ENCODE measurements at places on chromosomes 13 and 19.
A peak's percentile ranks its signal among the peaks of the same experiment; 100 is the strongest.

- no peak for DNase-seq
Measured at GRCh38 chr19:51093101-51093500, 10.4 kb upstream of the KLK14 start.

GRCh38 chr13:32354040-32354439, 38.7 kb downstream of the BRCA2 start:
- no peak for DNase-seq

GRCh38 chr19:51091895-51092873, 9.5 kb upstream of the KLK14 start:
- DNase-seq = no peak

DNA sequence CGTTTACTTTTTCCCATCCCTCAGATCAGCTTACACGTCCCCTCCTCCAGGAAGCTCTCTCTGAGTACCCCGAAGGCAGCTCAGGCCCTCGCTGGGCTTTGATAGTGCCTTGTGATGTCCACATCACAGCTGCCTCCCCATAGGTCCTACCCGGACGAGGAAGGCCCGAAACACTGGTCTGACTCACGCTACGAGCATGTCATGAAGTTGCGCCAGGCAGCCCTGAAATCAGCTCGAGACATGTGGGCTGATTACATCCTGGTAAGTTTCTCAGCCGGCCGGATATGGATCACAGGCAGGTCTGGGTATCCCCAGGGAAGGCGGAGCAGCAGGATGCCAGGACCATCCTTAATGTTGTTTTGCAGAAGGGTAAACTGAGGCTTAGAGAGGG, 4.8 kb downstream of the COLGALT1 start:
- no peak for DNase-seq

DNA sequence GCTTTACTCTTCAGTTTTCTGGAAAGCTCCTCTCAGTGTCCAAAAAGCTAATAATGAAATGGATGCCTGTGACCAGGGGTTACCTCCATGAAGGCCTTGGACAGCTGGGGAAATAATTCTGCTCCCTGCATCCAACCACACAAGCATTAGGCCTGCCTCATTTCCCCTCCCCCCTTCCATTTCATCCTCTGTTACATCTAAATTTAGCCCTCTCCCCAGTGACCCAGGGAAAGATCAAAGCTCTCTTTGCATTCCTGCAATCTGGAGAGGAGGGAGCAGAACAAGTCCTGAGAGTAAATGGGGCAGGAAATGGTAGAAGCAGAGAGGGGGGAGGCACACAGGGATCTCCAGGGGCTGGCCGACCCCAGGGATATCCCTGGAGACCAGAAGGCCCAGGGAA, 452.7 kb downstream of the TSHZ3 start:
- DNase-seq = no peak

DNA sequence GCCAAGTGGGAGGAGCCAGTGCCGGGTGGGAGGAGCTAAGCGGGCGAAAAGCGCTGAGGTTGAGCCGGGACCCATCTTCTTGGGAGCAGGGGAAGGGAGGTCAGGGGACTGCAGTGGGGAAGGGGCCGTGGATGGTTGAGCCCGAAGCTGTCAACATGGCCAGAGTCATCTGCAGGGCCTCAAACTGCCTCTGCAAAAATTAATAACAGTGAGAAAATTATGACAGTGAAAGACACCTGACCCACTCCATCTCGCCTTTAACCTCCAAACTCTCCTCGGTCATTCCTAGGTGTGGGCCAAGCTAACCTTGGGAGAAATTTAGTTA, 30.1 kb downstream of the ZNF557 start:
- DNase-seq = no peak

GRCh38 chr19:30570194-30570593, 198.0 kb downstream of the ZNF536 start:
- DNase-seq = no peak

GRCh38 chr13:28052945-28053344, 47.4 kb downstream of the FLT3 start:
- no peak for DNase-seq

GRCh38 chr19:3604227-3604986, 2.3 kb downstream of the TBXA2R start:
- DNase-seq = no peak

GRCh38 chr13:113889467-113889866, 25.6 kb upstream of the GAS6 start:
- DNase-seq = no peak

DNA sequence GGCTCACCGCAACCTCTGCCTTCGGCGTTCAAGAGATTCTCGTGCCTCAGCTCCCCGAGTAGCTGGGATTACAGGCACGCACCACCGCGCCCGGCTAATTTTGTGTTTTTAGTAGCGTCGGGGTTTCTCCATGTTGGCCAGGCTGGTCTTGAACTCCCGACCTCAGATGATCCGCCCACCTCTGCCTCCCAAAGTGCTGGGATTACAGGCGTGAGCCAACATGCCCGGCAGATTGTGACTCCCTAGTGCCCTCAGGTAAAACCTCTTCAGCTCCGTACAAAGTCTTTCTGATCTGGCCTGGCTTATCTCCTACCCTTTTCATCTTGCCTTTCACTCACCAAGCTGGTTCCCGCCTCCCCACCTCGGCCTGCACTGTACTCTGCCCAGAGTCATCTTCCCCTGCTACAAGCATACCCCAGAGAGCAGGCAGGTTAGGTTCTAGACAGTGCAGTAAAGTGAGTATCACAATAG, 15.0 kb downstream of the BICRA start:
- no peak for DNase-seq

GRCh38 chr19:3403489-3404323, 37.3 kb downstream of the NFIC start:
- DNase-seq = no peak

DNA sequence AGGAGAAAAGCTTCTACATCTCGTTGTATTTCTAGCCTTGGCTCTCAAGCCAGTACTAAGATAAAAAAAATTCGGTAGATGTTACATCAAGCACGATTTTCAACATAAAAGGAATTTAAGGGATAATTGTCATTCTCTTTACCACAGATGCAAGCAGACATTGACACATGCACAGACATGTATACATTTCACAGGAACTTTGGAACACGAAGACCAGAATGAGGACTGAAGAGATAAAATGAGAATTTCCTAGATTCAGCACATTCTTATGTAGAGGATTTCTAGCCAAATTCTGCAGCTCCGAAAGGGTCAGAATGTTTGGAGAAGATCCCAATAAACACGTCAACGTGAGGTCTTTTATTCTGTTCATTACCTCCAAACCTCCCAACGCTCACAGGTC, 284.5 kb upstream of the ARGLU1 start:
- DNase-seq = no peak

- DNase-seq = no peak
Measured at GRCh38 chr19:17528610-17529009, 17.2 kb downstream of the PGLS start.

DNA sequence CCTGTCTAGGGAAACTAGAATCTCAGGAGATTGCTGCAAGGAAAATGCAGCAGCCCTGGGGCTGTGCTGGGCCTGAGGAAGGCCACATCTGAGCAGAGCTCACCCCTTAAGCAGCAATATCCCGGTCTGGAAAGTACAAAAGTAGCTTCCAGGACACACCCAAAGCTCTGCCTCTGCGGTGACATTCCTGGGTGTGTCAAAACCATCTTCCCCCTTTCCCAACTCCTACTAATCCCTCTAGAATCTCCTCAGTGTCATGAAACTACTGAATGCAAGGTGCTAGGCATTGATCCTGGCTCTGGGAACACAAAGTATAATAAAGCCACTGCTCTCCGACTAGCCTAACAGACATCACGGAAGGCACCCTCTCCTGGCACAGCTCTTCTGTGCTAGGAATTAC, 5.0 kb downstream of the PBX4 start:
- no peak for DNase-seq

DNA sequence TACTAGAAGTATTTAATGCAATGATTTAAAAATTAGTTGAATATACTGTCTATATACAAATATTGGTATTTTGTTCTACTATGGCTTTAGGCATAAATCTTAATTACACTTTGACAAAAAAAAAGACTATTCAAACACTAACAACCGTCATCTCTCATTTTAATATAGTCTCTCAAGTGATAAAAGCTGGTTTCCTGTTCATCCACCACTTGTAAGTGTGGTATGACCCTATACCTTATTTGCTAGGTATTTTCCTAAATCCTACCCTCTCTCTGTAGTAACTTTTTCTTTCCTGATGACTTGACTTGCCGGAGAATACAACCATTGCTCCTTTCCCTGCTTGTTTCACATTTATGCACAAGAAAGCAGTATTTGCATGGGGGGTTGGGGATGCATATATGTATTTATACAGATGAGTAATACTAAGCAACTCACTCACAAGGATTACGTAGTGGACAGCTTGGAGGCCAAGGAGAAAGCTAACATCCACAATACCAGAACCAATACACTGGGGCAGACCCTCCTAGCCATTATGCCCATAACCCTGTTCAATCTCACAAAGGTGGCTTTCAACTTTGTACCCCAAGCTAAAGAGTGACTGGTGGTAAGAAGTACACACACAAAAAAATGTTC, 12.7 kb upstream of the EFNB2 start:
- DNase-seq = no peak

DNA sequence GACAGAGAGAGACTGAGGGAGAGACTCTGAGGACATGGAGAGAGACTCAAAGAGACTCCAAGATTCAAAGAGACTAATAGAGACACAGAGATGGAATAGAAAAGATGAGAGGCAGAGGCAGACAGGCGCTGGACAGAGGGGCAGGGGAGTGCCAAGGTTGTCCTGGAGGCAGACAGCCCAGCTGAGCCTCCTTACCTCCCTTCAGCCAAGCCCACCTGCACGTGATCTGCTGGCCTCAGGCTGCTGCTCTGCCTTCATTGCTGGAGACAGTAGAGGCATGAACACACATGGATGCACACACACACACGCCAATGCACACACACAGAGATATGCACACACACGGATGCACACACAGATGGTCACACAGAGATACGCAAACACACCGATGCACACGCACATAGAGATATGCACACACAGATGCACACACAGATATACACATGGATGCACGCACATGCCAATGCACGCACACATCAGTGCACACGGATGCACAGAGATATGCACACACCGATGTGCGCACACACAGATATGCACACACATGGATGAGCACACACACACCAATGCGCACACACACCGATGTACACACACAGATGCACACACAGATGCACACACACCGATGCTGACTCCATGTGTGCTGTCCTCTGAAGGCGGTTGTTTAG, 3.3 kb upstream of the F10 start:
- no peak for DNase-seq

DNA sequence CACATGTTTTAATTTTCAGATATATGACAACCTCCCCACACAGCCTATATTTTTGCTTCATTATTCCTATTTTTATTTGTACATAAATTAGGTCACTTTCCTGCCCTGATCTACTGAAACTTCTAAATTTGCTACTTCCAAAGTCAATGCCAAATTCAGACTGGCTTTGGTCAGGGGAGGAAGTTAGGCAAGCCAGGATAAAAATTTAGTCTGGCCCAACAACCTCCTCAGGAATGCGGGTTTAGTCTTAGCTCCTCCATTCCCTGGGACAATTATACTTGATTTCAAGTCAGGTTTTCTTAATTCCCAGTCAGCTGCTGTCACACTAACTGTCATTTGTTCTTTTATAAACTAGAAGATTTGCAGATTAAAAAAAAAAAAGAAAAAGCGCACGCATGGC, 84.3 kb downstream of the TM9SF2 start:
- no peak for DNase-seq

GRCh38 chr19:39126312-39127187, 964 bp downstream of the PAK4 start:
- DNase-seq = peak; percentile 67

DNA sequence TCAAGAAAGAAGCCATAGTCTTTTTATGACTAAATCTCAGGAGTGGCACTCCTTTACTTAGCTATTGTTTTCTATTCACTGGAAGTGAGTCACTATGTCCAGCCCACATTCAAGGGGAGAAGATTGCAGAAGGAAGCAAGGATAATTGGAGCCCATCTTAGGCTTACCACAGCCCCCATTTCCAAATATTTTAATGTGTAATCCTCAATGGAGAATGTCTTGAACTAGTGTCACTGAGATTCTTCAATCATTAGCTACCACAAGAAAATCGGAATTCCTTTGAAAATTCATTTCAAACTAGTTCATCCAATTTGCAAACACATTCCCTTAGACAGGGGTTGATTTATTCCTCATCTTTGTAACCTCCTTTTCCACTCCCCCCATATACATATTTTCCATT, 84.7 kb downstream of the DLEU7 start:
- no peak for DNase-seq

GRCh38 chr19:17830567-17831418, 9.5 kb upstream of the INSL3 start:
- peak; percentile 53 for DNase-seq

DNA sequence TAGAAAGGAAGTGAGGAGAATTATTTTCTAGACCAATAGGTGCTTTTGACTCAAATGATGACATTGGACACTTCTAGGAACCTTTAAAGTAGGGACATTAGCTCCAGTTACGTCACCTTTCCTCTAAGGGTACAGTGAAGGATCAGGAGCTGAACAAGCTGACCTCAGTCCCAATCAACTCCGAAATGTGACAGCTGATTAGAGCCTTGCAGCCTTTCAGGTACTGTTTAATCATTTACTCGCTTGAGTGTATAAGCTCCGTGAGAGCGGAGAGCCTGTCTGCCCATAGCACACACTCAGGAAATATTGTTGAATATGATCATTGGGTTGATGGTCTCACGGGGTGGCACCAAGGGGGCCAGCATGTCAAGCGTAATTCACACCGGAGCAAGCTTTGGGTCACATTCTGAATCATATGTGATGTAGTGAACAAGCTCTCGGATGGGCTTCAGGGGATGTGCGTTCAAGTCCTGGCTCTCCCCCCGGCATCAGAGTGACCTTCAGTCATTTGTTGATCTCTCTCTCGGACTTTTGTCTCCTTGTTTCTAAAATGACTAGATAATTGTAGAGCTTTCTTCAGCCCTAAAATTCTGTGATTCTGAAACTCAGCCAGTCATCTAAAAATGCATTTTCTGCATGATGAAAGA, 141.9 kb downstream of the ZIC5 start:
- no peak for DNase-seq

- DNase-seq = no peak
Measured at GRCh38 chr13:88656751-88657150, 985.6 kb downstream of the SLITRK5 start.

DNA sequence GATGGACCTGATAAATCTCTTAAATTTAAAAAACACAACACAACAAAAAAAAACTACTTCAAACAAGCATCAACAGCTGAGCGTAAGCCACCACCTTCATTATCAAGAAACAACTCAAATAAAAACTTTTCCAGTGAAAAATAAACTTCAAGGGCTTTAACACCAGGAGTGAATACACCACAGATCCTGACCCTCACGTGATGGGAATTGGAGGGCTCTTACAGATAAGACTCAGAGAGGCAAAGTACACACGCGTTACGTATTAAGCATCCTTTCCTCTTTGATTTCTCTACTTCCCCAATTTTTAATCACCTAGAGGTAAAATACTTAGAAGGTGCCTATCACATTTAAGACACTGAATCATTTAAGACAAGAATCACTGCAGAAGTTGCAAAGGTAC, 573 bp upstream of the STARD13 start:
- no peak for DNase-seq

- DNase-seq = no peak
Measured at GRCh38 chr13:99393791-99394735, 86.9 kb upstream of the GPR183 start.
